ENCODE measurements at places on chromosomes 4 and X.

DNA sequence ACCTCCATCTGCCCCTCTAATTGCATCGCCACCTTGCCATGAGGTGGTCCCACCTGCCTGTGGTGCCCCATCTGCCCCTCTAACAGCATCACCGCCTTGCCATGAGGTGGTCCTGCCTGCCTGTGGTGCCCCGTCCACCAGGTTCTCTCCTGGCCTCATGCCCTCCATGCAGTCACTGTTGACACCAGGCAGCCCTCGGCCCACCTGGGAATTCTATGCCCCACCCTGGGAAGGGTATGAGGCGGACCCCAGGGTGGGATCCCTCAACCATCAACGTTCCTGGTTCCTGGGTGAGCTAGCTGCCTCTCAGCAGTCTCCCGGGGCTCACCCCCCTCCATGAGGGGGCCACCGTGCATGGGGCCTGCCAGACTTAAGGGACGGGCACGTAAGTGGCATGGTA is 38.9 kb downstream of the ACOX3 start:
- no peak for DNase-seq

GRCh38 chr4:26212528-26212927 is 108.3 kb upstream of the RBPJ start:
- no peak for DNase-seq

GRCh38 chr4:26647523-26648224 is 63.8 kb downstream of the TBC1D19 start:
- no peak for DNase-seq

DNA sequence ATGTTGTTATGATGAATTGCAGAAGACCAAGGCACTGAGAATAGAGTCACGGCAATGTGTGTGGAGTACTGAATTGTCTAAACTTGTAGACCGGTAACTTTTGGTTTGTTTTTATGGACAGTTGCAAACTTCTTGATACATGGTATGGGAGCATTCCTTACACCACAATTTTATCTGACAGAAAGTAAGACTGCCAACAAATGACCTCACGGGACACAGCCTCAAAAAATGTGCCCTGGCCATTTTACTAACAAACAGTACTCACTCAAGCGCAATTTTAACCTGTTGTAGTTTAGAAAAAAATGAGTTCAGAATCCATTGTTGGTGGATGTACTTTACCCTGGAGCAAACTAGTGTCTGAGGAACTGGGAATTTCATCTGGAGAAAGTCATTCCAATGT is 321.2 kb downstream of the CAMK2D start:
- no peak for DNase-seq

- DNase-seq = no peak
Measured at GRCh38 chrX:133776072-133776471, 209.3 kb downstream of the GPC3 start.

DNA sequence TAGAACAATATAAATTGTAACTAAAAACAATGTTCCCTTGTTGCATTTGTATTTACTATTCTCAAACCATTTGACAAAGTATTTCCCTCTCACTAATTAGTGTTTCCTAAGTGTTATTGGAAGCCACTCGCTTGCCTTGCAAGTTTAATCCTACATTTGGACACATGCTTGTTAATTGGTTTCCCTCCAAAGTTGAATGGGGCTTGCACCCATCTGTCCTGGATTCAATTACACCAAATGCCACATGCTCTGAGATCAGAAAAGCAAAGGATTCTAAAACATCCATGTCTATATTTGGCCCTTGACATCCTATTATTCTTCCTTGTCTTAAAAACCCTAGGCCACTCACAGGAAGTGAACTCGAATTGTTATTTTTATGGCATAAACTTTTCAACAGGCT is 146.6 kb downstream of the AMELX start:
- no peak for DNase-seq

Measured in left forelimb (tissue), 1 donor.